ENCODE measurements at places on chromosomes 12 and 14.
A peak's percentile ranks its signal among the peaks of the same experiment; 100 is the strongest.

DNA sequence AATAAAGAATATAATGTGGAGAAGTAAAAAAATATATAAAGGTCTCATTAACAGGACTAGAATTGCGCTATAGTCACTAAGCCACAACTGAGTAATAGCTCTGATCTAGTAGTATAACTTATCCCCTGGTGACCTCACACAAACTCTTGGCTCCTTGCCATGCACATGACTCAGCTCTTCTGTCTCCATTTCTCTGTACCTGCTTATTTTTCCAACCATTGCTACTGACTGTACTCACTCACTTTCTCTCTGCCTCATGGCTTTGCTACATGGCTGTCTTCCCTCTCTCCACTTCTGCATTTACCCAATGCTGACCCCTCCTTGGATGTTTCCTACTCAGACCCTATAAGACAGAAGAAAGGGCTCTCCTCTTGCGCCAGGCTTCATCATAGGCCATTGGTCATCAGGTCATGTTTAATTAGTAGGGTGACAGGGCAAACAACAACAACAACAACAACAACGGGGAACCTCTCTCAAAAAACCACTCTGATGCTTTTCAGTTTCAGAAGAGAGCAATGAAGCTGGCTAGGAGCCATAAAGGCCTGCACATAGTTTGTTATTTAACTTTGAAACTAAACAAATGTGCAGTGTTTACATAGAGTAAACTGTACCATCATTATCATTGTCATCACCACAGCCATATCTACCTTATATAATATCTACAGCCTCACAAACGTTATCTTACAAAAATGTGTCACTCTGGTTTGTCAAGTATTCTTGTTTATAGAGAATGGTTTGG is 25.6 kb upstream of the KRAS start:
- H3K27me3 ChIP-seq = no peaks in the 10 kb centered on the region
- H3K36me3 ChIP-seq = no peaks in the 10 kb centered on the region
- H3K4me3 ChIP-seq = no peak overlapping the region

- H3K27ac ChIP-seq = no peak overlapping the region
- no peaks in the 10 kb centered on the region for H3K36me3 ChIP-seq
- H3K4me3 ChIP-seq = no peak overlapping the region
- H3K27me3 ChIP-seq = peaks cover 10% of the 10 kb centered on the region
- DNase-seq = no peak
These were observed 36.3 kb downstream of the STON2 start for GRCh38 chr14:81363746-81364378.

DNA sequence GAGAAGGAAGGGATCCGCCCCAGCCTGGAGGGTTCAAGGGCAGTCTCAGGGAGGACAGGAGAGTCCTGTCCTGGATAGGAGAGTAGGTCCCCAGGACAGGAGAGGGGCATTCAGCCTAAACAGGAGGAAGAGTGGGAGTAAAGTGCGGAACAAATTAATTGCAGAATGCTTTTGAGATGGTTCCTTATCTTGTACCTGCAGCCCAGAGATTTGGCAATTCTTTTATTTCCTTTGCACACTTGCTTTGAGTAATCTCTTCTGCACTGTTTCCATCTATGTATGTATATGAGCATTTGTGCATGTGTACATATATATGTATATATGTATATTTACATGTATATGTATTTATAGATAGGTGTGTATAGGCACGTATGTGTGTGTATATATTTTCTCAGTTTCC is 22.7 kb downstream of the PLEK2 start:
- H3K27ac ChIP-seq = no peak overlapping the region
- no peak for DNase-seq
- no peaks in the 10 kb centered on the region for H3K27me3 ChIP-seq
- H3K4me3 ChIP-seq = no peak overlapping the region
- peaks cover 23% of the 10 kb centered on the region for H3K36me3 ChIP-seq

DNA sequence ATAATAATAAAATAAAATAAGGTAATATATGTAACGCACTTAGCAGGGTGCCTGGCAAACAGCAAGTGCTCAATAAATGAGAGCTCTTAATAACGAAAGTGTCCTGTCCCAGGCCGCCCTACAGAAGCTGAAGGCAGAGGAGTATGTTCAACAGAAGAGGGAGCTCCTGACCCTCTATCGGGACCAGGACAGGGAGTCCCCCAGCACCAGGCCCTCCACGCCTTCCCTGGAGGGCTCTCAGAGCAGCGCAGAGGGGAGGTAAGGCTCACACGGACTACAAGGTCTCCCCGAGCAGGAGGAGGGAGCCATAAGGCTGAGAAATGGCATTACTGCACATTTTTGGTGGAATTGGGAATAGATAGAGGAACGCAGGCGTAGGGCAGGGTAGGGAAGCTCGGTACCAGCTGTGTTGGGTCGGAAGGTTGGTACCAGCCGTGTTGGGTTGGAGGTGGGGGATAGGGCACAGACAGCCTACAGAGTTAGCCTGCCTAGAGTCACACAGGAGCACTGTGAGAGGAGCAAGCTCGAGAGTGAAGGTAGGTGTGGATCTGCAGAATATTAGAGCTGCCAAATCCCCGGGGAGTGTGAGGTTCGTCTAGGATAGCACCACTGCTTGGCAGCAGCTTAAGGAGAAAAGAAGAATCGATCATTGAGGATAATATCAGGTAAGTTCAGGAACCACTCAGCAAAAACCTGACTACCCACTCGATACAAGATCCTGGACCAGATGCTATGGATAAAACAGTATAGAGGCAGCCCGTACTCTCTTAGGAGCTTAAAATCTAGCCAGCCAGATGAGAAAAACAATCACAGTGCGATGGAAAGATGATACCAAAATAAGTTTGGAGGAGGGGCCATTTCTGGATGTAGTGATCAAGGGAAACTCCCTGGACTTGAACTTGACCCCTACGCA is 15.3 kb downstream of the TNFRSF1A start:
- no peak overlapping the region for H3K4me3 ChIP-seq
- no peak overlapping the region for H3K27ac ChIP-seq
- H3K36me3 ChIP-seq = peaks cover 32% of the 10 kb centered on the region
- DNase-seq = no peak

- DNase-seq = peak; percentile 19
- H3K36me3 ChIP-seq = no peaks in the 10 kb centered on the region
- H3K27me3 ChIP-seq = peaks cover 34% of the 10 kb centered on the region
- peak within 1 kb of the TSS; percentile 62 for H3K4me3 ChIP-seq
These were observed at the start of gene FBLN5 for GRCh38 chr14:91947475-91948184. FBLN5 (minus strand) TSS chr14:91947694; CDS start chr14:91947229, 465 bp downstream.
